ENCODE measurements at places on chromosomes 5 and 9. TPM values are rescaled to one million over a fixed set of nuclear protein-coding genes. Genes with fewer than 3 reads are reported as not detected.

DNA sequence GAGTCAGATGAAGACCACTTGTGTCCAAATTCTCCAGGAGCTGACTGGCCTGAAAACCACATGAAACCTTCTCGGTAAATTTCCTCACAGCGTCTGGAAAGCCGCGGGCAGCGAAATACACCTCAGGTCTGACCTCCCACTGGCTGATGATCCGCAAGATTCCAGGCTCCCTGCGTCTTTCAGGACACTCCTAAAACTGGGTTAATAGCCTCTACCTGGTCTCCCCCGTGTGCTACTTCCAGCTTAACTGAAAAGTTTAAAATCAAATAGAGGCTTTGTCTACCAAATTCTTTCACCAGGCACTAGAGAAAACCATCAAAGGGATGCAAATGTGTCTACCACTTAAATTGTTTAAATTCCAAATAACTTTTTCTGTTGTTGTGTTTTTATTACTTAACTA is 312.6 kb downstream of the DRD1 start:
- no peak for DNase-seq

DNA sequence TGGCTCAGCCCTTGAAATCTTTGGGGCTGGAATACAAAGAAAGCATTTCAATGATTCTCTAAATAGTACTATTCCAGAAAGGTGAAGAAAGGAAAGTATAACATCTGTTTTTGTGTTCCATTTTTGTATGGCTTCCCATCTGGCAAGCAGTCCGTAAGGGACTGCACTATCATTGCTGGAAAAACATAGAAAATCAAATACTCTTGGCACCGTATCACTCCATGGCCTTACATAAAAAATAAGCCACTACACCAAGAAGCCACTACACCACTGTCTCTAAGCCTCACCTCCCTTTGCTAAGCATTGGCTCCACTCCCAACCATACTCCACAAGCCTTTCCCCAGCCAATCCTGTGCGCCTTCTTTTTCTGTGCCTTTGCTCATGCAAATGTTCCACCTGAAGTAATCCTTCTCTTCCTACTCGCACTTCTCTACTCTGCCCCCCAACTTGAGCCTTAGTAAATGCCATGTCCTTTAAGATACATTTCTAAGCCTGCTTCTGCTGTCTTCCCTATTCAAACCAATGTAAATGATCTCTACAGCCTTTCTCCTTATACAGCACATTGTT is 454.6 kb upstream of the TUSC1 start:
- DNase-seq, result no peak

Gene STPG3
- polyA plus RNA-seq, result not detected

DNA sequence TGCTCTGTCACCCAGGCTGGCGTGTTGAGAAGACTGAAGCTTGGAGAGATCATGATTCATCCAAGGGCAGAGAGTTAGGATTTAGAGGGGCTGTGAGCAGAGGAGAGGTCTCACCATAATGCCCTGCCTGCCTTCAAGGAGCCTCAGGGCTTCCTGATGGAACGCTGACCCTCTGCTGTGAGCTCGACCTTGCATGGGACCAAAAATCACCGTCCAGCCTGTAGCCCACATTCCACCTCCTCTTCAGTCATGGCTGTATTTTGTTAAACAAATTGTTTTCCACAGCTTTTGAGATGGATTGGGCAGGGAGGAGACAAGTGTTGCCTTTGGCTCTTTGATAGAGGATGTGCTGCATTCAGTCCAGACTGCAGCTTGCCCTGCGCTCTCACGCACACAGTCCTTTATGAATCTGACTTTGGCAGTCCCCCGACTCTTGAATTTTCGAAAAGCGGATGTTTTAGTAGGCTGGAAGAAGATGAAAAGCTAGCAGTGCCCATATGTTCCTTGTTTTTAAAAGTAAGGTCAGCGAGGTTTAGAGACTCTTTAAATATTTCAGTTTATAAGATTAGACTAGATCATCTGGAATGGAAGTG is 79.5 kb downstream of the MVB12B start:
- no peak for DNase-seq

Gene TSLP
- polyA plus RNA-seq, result 2.8 TPM
